Left colon (tissue), 2 donors: ENCODE measurements at places on chromosomes 7 and 10. TPM values are rescaled to one million over a fixed set of nuclear protein-coding genes. Genes with fewer than 3 reads are reported as not detected.

PTPN12 gene
- 40.6 TPM for total RNA-seq

CLCN1 gene
- not detected for total RNA-seq

GRCh38 chr7:81770728-81771223, 929 bp upstream of the HGF start:
- no peak for DNase-seq

DNA sequence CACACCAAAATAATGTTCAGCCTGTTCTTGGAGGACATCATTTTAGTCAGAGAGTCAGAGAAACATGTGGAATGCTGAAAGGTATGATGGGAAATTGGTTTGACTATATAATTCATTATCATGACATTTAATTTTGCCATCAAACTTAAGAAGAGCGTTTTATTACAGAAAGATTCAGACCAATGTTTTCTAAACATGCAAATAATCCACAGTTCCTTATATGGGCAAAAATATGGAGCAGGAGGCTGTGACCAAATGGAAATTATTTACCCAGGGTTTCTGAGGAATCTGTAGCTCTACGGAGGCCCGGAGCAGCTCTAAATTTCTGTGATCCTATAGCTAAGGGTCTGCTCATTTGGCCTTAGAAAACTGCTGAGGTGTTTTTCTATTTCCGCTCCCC, 33.2 kb downstream of the LAMB4 start:
- no peak for DNase-seq

DNA sequence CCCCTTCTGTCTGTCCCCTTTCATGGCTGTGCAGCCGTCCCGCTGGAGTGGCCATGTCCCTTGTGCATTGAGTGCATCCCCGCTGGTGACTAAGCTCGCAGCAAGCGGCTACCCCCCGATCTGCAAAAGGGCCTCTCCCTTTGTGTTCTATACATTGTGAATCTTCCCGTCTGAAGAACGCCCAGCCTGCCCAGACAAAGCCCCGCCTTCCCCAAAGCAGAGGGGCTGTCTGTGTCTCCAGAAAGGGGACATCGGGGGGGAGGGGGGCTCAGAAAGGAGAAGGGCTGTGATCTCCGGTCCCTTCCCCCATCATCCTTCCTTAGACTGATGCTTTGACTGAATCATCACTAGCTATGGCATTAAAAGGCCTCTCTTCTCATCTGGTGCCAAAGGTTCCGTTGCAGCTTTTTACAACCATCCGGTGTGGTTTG, 11.9 kb downstream of the NPTX2 start:
- no peak for DNase-seq

GRCh38 chr10:113746217-113746957, 5.1 kb upstream of the PLEKHS1 start:
- peak; percentile 85 for DNase-seq

DNA sequence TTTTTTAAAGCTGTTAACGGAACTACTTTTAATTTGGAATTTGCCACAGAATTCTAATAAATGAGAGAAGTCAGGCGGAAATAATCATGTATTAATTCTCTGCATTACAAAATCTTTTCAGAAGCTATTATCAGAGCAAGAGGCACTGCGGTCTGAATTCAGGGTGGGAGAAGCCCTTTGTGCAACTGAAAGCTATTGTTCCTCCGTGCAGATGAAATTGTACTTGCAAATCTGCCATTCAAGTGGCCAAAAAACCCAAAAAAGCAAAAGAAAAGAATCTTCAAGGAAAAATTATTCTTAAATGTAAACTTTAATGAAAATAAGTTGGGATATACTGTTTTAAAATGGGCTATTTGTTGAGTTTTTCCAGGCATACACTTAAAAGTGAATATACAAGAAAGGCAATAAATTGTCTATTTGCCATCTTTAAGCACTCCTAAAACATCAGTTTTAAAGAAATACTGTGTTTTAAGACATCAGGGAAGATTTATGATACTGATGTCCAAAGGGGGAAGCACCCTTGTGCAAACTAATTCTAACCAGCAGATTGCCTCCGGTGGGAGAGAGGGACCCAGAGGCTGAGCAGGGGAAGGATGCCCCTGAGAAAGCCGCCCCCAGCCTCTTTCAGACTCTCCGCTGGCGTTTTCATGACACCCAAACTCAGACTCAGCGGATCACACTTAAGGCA, 351.2 kb downstream of the DNAJB6 start:
- DNase-seq, result no peak

GRCh38 chr7:2272031-2272430, 30.0 kb downstream of the NUDT1 start:
- no peak for DNase-seq

- no peak for DNase-seq
These were observed 220.5 kb downstream of the LHFPL3 start for GRCh38 chr7:104548861-104549260.
